ENCODE measurements at places on chromosomes 1 and 21. TPM values are rescaled to one million over a fixed set of nuclear protein-coding genes. Genes with fewer than 3 reads are reported as not detected.

GRCh38 chr1:8179132-8179793, 138.7 kb upstream of the SLC45A1 start:
- H3K27me3 ChIP-seq, result peaks cover 3% of the 10 kb centered on the region
- no peak overlapping the region for H3K4me3 ChIP-seq
- H3K36me3 ChIP-seq, result peaks cover 7% of the 10 kb centered on the region
- DNase-seq, result no peak
- no peak overlapping the region for H3K27ac ChIP-seq

DNA sequence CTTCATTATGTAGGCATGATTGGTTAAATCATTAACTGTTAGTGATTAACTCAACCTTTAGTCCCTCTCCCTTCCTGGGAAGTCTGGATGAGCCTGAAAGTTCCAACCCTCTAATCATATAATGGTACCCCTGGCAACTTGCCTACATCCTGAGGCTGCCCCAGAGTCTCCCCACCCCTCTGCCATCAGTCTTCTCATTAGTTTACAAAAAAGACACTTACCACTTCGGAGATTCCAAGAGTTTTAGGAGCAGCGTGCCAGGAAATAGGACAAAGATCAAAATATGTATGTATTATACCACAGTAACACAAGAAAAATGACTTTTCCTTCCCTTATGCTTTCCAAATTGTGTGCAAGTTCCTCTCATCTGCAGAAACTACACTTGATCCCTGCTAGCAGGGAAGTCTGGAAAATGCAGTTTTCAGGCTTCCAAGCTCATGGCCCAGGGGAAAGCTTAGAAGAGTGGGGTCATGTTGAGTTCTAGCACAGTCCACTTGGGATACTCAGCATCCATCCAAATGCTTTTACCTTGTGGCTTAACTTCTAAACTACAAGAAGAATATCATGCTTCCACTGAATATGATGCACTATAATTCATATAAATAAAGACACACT, 64.6 kb upstream of the PPIH start:
- no peaks in the 10 kb centered on the region for H3K4me1 ChIP-seq
- H3K27ac ChIP-seq, result no peak overlapping the region
- H3K36me3 ChIP-seq, result peaks cover 6% of the 10 kb centered on the region
- no peak overlapping the region for H3K4me3 ChIP-seq
- DNase-seq, result no peak

Gene SLC44A3
- not detected for total RNA-seq

Gene SPATA17
- total RNA-seq, result not detected

Gene SH2D1B
- not detected for total RNA-seq

- no peaks in the 10 kb centered on the region for H3K4me1 ChIP-seq
- no peak overlapping the region for H3K27ac ChIP-seq
- no peak for DNase-seq
- no peak overlapping the region for H3K4me3 ChIP-seq
Observed at GRCh38 chr1:243883551-243883950, 33.5 kb upstream of the AKT3 start.

Gene DMBX1
- 0.15 TPM for total RNA-seq

GRCh38 chr1:147062956-147063355, 109.3 kb downstream of the PRKAB2 start:
- H3K27ac ChIP-seq, result no peak overlapping the region
- no peaks in the 10 kb centered on the region for H3K4me1 ChIP-seq
- H3K4me3 ChIP-seq, result no peak overlapping the region
- H3K36me3 ChIP-seq, result peaks cover 1% of the 10 kb centered on the region
- peaks cover 22% of the 10 kb centered on the region for H3K27me3 ChIP-seq

DNA sequence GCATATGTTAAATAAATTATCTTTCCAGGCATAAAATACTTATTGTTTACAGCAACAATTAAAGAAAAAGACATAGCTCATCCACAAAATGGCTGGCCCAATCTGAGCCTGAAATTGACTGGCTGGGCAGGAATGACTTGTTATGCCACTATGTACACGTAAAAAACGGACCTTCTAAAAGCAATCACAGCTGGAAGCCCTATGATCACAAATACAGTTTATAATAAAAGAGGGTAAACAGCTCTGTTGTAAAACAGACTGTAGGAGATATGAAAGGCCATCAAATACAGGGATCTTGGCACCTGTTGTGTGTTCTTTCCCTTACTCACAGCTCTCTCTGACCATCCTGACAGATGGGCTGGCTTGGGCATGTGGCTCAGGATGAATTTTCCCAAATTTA, 70.5 kb upstream of the DMRTA2 start:
- H3K27ac ChIP-seq, result no peak overlapping the region
- H3K4me1 ChIP-seq, result peaks cover 10% of the 10 kb centered on the region
- no peak overlapping the region for H3K4me3 ChIP-seq
- no peaks in the 10 kb centered on the region for H3K27me3 ChIP-seq
- peaks cover 55% of the 10 kb centered on the region for H3K36me3 ChIP-seq

GRCh38 chr1:67306547-67306946, 1.1 kb upstream of the IL12RB2 start:
- DNase-seq, result no peak
- H3K27ac ChIP-seq, result peak overlapping the region; percentile 66
- H3K4me1 ChIP-seq, result peaks cover 55% of the 10 kb centered on the region
- peak overlapping the region; percentile 82 for H3K4me3 ChIP-seq

DNA sequence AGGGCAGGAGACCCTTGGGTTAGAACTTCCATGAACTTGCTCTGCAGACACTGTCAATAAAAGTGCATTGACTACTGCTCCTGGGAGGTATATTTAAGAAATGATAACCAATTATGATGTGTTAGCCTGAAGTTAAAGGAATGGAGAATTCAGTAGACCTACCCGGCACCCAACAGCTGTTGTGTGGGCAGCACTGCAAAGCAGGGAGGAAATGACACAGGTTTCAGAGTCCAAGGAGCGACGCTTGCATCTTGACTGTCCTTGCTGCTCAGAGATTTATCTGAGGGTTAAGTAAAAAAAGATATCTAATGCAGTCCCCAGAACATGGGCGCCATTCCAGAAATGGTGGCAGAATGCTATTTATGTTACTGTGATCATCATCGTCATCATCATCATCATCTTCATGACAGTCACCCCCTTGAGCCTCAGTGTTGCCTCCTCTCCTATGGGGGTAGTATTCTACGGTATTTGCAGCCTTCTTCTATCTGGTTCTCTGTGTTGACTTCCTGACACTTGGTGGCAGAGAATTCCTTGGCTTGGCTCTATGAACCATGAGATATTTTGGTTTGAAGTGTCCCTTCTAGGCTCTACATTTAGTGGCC, 225.9 kb downstream of the KAZN start:
- H3K27me3 ChIP-seq, result no peaks in the 10 kb centered on the region
- no peak overlapping the region for H3K4me3 ChIP-seq
- no peaks in the 10 kb centered on the region for H3K36me3 ChIP-seq
- H3K4me1 ChIP-seq, result no peaks in the 10 kb centered on the region
- DNase-seq, result no peak
- no peak overlapping the region for H3K27ac ChIP-seq

GRCh38 chr1:203509135-203509534, 15.2 kb downstream of the OPTC start:
- H3K4me1 ChIP-seq, result peaks cover 15% of the 10 kb centered on the region
- no peak for DNase-seq
- H3K27me3 ChIP-seq, result no peaks in the 10 kb centered on the region
- H3K4me3 ChIP-seq, result no peak overlapping the region
- no peak overlapping the region for H3K27ac ChIP-seq

- H3K36me3 ChIP-seq, result no peaks in the 10 kb centered on the region
- H3K4me3 ChIP-seq, result no peak overlapping the region
- H3K27ac ChIP-seq, result no peak overlapping the region
- no peaks in the 10 kb centered on the region for H3K4me1 ChIP-seq
- H3K27me3 ChIP-seq, result peaks cover 5% of the 10 kb centered on the region
- DNase-seq, result no peak
Observed at GRCh38 chr1:98201666-98202081, 280.8 kb upstream of the DPYD start.

DNA sequence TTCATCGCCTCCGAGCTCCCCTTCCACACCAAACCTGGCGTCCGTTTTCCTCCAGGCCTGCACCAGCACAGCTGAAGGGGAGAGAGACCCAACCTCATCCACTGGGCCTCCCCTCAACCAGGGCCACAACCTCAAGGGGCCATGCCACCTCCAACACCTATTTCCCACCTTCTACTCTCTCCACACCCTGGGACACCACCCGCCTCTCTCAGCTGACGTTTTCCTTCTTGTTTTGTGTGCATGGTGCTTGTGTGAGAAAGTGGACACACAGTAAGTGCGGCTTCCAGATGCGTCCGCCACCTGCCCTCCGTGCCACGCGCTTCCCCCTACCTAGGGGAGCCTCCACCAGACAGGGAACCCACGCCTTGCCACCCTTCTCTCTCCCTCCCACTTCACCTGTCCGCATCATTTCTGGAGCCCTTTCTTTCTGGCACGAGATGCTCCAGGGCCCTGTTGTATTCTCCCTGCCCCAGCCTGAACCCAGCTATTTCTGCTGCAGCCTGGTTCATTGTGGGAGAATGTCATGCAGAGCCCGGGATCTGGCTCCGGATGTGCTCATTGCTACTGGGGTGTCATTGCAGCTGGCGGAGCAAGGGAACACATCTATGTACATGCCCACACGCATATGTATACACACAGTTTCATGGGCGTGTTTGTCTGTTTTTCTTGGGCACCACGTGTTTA, 1.3 kb upstream of the GNB1 start:
- peaks cover 3% of the 10 kb centered on the region for H3K27me3 ChIP-seq
- peak overlapping the region; percentile 82 for H3K27ac ChIP-seq
- no peak for DNase-seq

DNA sequence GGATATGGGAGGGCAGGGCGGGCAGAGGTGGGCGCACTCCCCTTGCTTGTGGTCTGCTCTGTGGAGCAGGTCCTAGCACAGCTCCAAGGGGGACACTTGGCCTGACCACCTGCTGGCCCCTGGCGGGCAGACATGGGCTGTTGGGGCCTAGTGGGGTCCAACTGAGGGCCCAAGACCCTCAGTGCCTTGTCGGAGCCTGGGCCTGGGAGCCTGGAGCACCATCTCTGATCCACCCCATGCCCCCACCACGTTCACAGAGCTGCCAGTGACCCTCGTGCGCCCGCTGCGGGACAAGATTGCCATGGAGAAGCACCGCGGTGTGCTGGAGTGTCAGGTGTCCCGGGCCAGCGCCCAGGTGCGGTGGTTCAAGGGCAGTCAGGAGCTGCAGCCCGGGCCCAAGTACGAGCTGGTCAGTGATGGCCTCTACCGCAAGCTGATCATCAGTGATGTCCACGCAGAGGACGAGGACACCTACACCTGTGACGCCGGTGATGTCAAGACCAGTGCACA, 70.6 kb downstream of the OBSCN start:
- H3K36me3 ChIP-seq, result no peaks in the 10 kb centered on the region
- DNase-seq, result peak; percentile 39
- H3K4me1 ChIP-seq, result peaks cover 4% of the 10 kb centered on the region
- no peaks in the 10 kb centered on the region for H3K27me3 ChIP-seq
- H3K27ac ChIP-seq, result no peak overlapping the region
- H3K4me3 ChIP-seq, result no peak overlapping the region

DNA sequence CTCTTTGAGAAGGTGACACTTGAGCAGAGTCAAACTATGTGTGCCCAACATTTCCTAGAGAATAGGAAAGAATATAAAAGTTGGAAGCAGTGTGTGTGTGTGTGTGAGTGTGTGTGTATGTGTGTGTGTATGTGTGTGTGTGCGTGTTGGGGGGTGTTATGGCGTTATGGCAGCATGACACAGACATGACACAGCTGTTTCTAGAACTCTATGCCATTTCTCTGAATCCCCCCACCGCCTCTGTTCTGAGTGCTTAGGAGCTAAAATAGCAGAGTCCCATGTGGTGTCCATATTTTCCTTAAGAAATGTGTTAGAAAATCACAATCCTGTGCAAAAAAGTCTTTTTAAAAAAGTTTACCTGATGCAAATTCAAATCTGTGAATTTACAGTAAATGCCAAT, 556.1 kb downstream of the RWDD3 start:
- H3K4me3 ChIP-seq, result no peak overlapping the region
- no peak overlapping the region for H3K27ac ChIP-seq
- no peaks in the 10 kb centered on the region for H3K4me1 ChIP-seq
- no peak for DNase-seq
- H3K36me3 ChIP-seq, result no peaks in the 10 kb centered on the region

Gene FCRL1
- not detected for total RNA-seq
